ENCODE measurements at places on chromosomes 12 and 14. TPM values are rescaled to one million over a fixed set of nuclear protein-coding genes. Genes with fewer than 3 reads are reported as not detected.

FITM1 gene
- total RNA-seq: 11.4 TPM

PTPRB gene
- 29.7 TPM for total RNA-seq

KCNH3 gene
- total RNA-seq: 0.93 TPM

RNFT2 gene
- 23.0 TPM for total RNA-seq

SLC4A8 gene
- 27.6 TPM for total RNA-seq

ZBTB25 gene
- 17.3 TPM for total RNA-seq

SIX6 gene
- total RNA-seq: 44.8 TPM

ACRBP gene
- 0.49 TPM for total RNA-seq

IL26 gene
- total RNA-seq: not detected

LRRC9 gene
- total RNA-seq: 3.4 TPM

CPNE6 gene
- 5.9 TPM for total RNA-seq

PGF gene
- total RNA-seq: 11.8 TPM

SLCO1B1 gene
- total RNA-seq: not detected

MYF6 gene
- total RNA-seq: 19.2 TPM

NEUROD4 gene
- total RNA-seq: 367 TPM

MYO1A gene
- not detected for total RNA-seq

FUT8 gene
- total RNA-seq: 71.4 TPM

PAX9 gene
- total RNA-seq: 0.38 TPM

ANAPC5 gene
- 196 TPM for total RNA-seq

TSHR gene
- 0.88 TPM for total RNA-seq

OR4E2 gene
- not detected for total RNA-seq

TMEM52B gene
- total RNA-seq: not detected

TMEM229B gene
- 7.0 TPM for total RNA-seq

SLC6A13 gene
- 37.5 TPM for total RNA-seq

KRT1 gene
- total RNA-seq: 0.82 TPM

YARS2 gene
- 34.5 TPM for total RNA-seq

LAG3 gene
- total RNA-seq: 0.60 TPM

HNF1A gene
- total RNA-seq: 0.16 TPM

INSM2 gene
- 24.3 TPM for total RNA-seq

BMP4 gene
- total RNA-seq: 39.9 TPM

AICDA gene
- 0.66 TPM for total RNA-seq

CCDC175 gene
- total RNA-seq: 8.6 TPM

OASL gene
- 0.33 TPM for total RNA-seq

UNC119B gene
- 40.7 TPM for total RNA-seq

AEBP2 gene
- 70.8 TPM for total RNA-seq

CAMKK2 gene
- 26.2 TPM for total RNA-seq

TOGARAM1 gene
- 77.0 TPM for total RNA-seq
